ENCODE measurements at places on chromosomes 4 and X.

GRCh38 chr4:76626686-76627465 lies 191.8 kb downstream of the SHROOM3 start:
- no peak for DNase-seq

GRCh38 chr4:75565481-75565880 lies 9.6 kb downstream of the ODAPH start:
- no peak for DNase-seq

GRCh38 chr4:7398788-7399439 lies 35.8 kb downstream of the PSAPL1 start:
- no peak for DNase-seq

DNA sequence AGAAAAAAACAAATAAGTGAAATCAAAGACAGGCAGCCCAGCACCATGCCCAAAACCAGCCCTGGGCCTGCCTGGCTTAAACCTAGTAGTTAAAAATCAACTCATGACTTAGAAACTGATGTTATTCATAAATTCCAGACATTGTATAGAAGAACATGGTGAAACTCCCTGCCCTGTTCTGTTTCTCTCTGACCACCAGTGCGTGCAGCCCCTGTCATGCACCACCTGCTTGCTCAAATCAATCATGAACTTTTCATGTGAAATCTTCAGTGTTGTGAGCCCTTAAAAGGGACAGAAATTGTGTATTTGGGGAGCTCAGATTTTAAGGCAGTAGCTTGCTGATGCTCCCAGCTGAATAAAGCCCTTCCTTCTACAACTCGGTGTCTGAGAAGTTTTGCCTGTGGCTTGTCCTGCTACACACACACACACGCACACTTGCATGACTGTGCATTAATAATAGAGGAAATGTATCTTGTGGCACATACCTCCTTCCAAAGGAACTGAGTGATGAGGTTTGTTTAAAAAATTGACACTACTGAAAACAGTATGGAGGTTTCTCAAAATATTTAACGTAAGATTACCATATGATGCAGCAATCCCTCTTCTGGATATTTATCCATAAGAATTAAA lies 39.2 kb upstream of the UGT2B7 start:
- no peak for DNase-seq

DNA sequence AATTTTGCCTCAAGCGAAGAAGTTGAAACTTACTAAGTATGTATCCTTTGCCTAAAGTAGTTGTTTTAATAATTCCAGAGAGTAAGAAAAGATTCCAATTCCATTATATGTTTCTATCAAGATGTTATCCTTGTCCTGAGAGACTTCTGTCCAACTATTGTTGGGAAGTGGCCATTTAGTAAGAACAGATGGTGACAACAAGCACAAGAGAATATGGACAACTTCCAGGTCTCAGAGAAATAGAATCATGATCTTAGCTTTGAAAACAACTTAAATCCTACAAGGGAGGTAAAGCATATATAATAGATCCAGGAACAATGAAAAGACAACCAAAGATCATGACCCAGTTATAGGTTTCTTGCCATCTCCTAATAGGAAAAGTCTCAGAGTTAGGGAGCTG lies 486.6 kb upstream of the PCDH10 start:
- no peak for DNase-seq

- no peak for DNase-seq
Observed at GRCh38 chr4:97507587-97508245, 635.6 kb downstream of the STPG2 start.

DNA sequence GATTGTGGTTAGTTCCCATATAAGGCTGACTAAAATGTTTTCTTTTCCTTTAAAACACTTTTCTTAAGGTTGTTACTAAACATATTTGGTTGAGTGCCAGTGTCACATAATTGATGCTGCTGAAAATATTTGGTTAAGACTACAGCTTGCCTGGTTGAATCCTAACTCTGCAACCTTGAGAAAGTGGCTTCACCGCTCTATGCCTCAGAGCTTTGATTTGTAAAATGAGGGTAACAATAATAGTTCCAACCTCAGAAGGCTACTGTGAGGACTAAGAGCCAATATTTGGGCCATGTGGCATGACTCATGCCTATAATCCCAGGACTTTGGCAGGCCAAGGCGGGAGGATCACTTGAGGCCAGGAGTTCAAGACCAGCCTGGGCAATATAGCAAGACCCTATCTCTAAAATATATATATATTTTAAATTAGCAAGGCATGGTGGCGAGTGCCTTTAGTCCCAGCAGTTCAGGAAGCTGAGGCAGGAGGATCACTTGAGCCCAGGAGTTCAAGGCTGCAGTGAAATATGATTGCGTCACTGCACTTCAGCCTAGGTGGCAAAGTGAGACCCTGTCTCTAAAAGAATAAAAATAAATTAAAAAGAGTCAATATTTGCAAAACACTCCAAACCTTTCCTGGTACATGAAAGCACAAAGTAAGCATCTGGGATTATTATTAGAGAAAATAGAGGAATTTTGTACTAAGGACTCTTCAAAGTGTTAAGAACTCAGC lies 7.1 kb upstream of the NEIL3 start:
- DNase-seq = no peak

DNA sequence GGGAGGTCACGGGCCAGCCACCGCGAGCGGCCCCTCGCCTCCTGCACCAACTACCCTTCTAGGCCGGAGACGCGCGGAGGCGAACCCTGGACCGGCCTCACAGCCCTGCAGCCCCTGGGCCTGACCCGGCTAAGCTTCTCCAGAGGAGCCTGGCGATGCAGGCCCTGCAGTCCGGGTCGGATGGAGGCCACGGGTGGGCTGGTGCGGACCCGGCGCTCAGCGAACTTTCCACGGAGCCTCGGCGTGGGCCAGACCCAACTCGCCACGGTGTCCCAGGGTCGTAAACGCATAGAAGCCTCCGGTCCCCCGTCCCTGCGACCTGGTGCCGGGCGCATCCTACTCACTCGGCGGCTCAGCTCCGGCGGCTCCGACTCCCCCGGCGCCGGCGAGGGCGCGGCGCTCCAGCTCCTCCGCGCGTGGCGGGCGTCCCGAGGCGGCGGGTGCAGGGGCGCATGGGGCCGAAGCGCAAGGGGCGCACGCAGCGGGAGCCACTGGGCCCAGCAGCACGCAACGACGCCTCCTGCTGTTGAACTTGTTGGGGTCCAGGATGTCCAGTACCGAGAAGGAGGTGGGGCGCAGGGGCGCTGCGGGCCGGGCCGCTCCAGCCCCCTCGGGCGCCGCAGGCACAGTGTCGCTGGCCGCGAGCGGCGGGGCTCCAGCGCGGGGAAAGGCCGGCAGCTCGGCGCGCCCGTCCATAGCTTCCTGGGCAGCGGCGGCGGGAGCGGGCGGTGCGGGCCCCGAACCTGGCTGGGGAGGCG lies 427 bp downstream of the NKX1-1 start:
- DNase-seq = no peak

DNA sequence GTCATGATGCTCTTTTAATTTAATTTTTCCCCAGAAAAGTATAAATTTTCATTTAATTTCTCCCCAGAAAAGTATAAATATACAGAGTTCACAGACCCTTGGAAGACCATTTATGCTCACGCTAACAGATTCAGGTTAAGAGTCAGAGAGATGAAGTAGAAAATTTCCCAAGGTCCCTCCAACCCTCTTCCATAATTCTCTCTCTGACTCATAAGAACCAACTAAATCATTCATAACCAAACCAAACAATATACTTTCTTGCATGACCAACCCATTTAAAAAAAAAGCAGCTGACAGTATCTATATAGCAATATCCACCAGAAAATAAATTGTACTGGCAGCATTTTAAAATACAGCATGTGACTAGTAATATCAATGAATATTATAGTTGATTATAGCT lies 3.9 kb downstream of the KLHL8 start:
- DNase-seq = no peak

GRCh38 chrX:63755892-63756291 lies 29.1 kb downstream of the ARHGEF9 start:
- no peak for DNase-seq

- no peak for DNase-seq
Observed at GRCh38 chrX:10938365-10938923, 172.7 kb upstream of the HCCS start.

GRCh38 chr4:185576962-185577950 lies 41.9 kb upstream of the PDLIM3 start:
- no peak for DNase-seq

GRCh38 chr4:8762951-8763735 lies 108.5 kb downstream of the HMX1 start:
- no peak for DNase-seq

DNA sequence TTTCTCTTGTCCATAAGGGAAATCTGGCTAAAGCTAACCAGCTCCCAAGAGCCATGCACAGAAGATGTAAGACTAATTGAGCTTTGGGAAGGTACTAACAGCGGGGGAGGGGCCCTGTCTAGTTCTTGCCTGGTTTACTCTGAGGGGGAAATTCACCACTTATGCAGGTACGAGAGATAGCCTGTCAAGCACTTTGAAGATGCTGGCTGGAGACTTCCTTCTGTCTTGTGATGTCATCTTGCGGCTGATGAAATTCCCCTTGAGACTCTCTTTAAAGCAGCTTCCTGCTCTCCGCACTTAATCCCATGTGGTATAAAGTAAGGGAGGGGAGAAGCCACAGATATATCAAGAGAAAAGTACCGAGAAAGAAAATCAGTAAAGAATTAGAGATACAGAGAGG lies 345.3 kb downstream of the MAPK10 start:
- DNase-seq = no peak

GRCh38 chrX:136205882-136206380 lies 45.3 kb downstream of the MAP7D3 start:
- no peak for DNase-seq

GRCh38 chr4:40576651-40577480 lies 52.8 kb downstream of the RBM47 start:
- no peak for DNase-seq

DNA sequence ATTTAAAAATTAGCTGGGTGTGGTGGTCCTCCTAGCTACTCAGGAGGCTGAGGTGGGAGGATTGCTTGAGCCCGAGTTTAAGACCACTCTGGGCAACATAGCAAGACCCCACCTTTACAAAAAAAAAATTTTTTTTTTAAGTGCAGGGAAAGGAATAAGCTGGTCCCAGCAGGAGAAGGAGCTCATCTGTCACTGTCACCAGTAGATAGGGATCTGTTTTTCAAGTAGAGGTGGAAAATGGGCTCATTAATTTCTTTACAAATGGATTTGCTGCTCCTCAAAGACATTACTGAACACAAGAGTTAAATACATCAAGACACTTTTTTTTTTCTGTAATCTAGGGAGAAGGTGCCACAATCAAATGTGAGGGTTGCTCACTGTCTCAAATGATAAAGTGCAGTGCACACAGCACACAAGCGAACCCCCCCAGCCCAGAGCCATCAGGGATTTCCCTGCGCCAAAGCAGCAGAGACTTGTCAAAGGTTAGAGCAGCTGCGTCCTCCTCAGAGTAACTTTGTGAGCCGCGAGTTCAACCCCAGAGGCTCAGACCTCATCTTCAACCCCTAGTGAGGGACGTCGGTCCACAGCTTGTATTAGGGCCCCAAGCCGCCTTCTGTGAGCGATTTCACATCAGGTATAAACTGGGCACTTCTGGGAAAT lies 14.3 kb upstream of the MTNR1A start:
- DNase-seq = no peak

- DNase-seq = no peak
Observed at GRCh38 chr4:143658336-143658735, 42.1 kb downstream of the FREM3 start.

- no peak for DNase-seq
Observed at GRCh38 chr4:102298716-102299115, 46.6 kb downstream of the SLC39A8 start.

DNA sequence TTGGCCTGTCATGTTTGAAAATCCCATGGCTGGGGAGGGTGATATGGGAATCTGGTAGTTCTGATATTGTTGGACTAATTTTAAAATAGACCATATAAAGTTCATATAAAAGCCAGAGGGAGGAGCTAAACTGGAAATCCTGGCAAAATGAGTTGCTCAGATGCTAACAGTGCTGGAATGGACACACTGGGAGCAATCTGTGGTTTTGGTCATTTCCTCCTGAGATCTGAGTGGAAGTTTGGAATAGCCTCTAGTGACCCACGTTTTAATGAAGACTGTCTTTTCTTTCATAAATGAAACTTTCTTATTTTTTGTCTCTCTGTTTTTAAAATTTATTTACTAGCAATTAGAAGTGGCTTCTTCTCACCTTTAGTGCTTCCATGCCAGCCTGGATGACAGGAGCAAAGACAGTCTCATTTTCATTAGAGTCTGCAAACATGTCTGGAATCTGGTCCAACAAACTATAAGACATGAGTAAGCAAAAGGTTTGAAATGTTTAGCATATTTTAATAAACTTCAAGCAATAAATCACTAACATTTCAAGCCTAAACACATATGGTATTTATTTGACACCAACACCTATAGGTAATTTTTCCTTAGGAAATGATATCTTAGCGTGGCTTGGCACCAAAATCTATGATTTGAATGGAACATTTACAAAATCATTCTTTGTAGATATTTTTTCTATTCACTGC lies 66.6 kb downstream of the METTL14 start:
- no peak for DNase-seq

- DNase-seq = no peak
Observed at GRCh38 chr4:123672987-123673386, 276.4 kb downstream of the SPRY1 start.

DNA sequence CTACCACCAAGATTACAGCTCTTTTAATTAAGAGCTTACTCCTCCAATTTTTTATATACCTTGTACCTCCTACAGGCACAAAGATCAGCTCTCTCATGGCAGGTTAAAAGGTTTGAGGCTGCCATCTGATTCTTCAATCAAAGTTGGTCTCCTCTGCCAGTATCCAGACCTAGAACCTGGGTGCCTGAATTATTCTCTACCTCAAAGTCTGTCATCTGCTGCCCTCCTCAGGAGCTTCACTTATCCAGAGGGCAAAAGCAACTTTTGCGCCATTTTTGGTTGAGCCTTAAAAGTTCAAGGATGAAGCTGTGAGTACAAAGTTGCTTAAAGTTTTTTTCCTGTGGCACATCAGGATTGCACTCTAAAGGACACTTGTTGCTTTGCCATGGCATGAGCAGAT lies 343.7 kb upstream of the PPP1R2C start:
- DNase-seq = no peak

- DNase-seq = no peak
Observed at GRCh38 chrX:23494741-23495140, 160.1 kb downstream of the PTCHD1 start.

DNA sequence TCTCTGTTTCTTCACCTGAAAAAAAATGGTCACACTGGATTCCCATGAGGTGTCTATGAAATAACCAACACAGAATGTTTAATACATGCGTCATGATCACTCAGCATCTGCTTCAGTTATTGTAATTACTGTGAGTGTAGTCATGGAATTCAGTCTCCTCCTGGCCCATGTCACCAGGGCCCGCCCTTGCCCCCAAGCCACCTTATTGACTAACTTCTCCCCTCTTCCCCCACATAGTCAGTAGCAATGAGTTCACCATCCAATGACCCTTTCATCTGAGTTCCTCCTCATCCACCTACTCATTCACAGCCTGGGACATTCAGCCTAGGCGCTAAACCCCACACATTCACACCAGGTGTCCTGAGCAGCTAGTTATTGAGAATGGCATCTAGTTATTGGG lies 15.6 kb downstream of the PNMA6F start:
- no peak for DNase-seq

GRCh38 chrX:65536291-65536690 lies 1.7 kb upstream of the LAS1L start:
- no peak for DNase-seq

Data from stimulated activated CD4-positive, alpha-beta T cell treated with anti-CD3 and anti-CD28 coated beads, Interleukin-1b, Interleukin-23, amount 100 ng/mL, for 1 hour (primary cell).